GDM1 (cell line): ENCODE measurements at places on chromosomes 7 and 10.

GRCh38 chr10:571688-572451, 117.6 kb downstream of the DIP2C start:
- DNase-seq: no peak

DNA sequence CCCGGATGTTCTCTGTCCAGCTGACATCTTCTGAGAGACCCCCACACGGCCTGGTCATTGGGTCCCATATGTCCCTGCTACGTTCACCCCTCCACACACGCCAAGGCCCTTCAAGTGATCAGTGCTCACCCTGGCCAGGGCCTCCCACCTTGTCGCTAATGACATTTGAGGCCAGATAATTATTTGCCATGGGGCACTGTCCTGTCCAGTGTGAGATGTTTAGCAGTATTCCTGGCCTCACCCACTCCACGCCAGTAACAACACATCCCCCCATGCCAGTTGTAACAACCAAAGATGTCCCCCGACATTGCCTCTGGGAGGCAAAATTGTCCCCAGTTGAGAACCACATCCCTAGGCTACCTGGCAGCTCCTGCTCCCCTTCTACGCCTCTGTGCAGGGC, 49.9 kb upstream of the NANOS1 start:
- no peak for DNase-seq

GRCh38 chr10:69880301-69881081, 78.8 kb downstream of the COL13A1 start:
- DNase-seq: no peak

- DNase-seq: no peak
These were observed 30.4 kb downstream of the ZNF783 start for GRCh38 chr7:149292462-149292823.

DNA sequence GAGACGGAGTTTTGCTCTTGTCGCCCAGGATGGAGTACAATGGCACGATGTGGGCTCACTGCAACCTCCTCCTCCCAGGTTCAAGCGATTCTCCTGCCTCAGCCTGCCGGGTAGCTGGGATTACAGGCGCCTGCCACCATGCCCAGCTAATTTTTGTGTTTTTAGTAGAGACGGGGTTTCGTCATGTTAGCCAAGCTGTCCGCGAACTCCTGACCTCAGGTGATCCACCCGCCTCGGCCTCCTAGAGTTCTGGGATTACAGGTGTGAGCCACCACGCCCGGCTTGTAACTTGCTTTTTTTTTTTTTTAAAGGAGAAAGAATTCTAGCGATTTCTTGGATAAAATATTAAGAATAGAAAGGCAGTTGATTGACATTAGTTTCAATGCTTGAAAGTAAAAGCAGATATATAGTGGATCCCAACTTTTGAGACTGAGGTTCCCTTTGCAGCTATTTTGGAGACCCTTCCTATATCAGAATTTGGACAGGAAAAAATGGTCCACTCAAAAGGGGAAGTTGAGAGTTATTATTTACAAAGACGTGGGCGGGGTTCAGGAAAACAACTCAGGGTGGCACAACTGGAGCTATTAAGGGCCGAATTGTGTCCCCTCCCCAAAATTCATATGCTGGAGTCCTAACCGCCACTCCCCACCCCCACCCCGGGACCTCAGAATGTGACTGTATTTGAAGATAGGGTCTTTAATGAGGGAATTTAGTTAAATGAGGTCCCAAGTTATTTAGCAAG, 1.3 kb upstream of the ERCC6 start:
- DNase-seq: no peak

DNA sequence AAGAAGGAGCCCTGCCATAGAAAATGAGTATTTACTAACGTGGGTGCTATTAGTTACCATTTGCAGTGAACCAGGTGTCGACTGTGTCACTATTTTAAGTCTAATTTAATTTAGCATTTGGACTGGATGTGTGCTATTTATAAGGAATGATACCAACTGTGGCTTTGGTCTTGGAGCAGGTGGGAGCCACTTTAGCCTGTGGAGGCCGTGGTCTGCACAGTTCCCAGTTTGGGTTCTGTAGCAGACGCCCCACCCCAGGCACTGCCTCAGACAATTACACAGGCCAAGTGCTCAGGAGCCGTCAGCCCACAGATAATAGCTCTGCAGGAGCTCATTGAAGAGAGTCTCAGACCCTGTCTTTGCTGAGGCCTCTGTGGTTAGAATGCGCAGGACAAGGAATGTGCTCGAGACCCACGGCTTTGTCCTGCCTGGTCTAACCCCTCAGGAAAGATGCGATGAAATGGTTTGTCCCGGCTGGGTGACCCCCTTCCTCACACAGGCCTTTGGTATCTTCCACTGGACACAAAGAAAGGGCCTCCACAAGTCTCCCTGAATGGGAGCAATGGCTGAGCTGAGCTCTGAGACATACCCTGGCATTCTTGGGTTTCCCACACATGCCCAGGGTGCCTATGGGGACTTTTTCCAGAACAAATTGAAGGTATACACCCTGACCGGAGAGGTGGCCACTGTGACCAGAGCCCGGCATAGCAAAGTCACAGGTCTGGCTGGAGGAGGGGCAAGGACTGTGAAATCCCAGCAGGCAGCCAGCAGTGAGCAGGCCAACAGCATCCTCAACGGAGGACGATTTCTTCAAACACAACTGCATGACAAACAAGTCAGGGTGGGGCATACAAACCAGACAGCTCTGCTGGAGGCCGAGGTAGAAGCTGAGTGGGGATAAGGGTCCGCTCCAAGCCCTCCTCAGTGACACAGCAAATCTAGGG, 251.2 kb downstream of the ARHGAP12 start:
- no peak for DNase-seq

GRCh38 chr7:108581655-108582491, 12.2 kb downstream of the DNAJB9 start:
- DNase-seq: no peak

GRCh38 chr10:36366843-36367242, 724.7 kb upstream of the FZD8 start:
- no peak for DNase-seq

DNA sequence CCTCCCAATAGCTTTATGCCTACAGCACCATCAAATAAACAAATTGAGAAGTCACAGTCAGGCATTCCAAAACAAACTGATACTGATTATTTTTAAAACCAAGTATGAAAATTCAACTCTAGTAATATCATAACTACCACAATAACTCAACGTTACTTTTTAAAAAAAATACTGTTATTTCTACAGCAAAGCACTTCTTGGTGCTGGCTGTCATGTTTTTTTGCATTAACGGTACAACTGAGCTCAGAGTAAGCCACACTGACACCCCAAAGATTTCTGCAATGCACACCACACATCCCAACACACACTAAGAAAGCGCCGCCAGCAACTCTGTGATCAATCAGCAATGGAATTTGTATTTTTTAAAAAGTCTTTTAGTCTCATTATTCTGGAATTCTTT, 113.6 kb downstream of the RNF32 start:
- DNase-seq: no peak
